AG10803 (cell line): ENCODE measurements at places on chromosomes 11 and 22.

GRCh38 chr11:19675397-19675796 is 37.2 kb upstream of the NAV2 start:
- DNase-seq, result no peak

GRCh38 chr11:46674463-46675287 is 25.7 kb downstream of the ARHGAP1 start:
- DNase-seq, result no peak

DNA sequence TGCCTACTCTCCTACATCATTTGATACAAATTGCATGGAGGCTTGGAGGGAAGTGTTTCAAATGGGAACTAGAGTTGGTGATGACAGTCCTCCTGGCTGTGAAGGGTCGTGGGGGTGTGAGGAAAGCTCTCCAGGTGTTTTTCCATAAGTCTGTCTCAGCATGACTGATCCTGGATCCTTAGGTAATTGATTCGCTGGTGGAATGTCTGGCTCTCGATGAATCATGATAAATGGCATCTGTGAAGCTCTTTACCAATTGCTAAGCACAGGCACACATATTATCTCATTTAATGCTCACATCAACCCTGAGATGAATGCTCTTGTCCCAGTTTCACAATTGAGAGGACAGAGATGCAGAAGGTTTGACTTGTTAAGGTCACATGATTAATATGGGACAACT is 107.5 kb downstream of the PKNOX2 start:
- DNase-seq, result peak; percentile 40

GRCh38 chr22:41687901-41688364 is 734 bp downstream of the SNU13 start:
- DNase-seq, result peak; percentile 25

DNA sequence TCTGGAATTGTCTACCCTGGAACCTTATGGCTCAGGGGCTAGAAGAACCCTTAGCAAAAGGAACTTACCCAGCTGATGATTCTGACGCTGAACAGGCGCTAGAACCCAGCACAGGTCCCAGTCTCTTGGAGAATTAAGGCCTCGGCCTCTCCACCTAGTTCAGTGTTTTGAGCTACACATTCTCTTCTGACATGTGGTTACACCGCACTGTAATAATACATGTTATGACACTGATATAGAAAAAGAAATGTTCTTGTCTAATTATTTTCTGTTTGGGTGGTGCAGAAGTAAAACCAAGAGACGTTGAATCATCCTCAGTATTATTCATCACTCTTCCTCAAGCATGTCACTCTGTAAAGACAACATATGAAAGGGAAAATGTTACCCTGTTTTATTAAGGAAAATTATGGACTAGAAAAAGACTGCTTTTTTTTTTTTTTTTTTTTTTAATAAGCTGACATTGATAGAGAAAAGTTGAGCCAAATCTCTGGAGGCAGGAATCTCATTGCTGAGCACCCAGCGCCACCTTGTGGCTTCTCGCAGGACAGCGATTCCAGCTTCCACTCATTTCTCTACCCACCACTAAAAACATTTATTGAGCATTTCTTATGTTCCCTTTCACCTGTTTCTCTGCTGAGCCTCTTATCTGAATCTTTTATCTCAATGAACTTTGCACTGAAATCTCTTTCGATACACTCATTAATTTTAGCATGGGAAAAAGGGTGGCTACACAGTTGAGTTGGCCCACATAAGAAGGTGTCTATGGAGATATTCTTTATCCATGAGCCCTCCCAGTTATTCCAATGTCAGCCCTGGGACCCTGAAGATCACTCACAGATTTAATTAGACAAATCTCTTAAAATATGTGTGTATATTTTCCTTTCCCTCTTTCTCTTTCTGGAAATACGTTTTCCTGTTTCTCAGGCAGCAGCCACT is 12.6 kb upstream of the APLNR start:
- peak; percentile 53 for DNase-seq

- DNase-seq, result no peak
These were observed 29.8 kb downstream of the RNF141 start for GRCh38 chr11:10511181-10511621.

- peak; percentile 50 for DNase-seq
These were observed 673.1 kb downstream of the KCNA4 start for GRCh38 chr11:29343465-29344333.

GRCh38 chr11:44585421-44585820 is 20.0 kb downstream of the CD82 start:
- DNase-seq, result no peak

GRCh38 chr22:46884365-46884764 is 121.9 kb downstream of the TBC1D22A start:
- DNase-seq, result no peak

- DNase-seq, result no peak
These were observed 380.5 kb downstream of the SHANK2 start for GRCh38 chr11:70871881-70872280.

DNA sequence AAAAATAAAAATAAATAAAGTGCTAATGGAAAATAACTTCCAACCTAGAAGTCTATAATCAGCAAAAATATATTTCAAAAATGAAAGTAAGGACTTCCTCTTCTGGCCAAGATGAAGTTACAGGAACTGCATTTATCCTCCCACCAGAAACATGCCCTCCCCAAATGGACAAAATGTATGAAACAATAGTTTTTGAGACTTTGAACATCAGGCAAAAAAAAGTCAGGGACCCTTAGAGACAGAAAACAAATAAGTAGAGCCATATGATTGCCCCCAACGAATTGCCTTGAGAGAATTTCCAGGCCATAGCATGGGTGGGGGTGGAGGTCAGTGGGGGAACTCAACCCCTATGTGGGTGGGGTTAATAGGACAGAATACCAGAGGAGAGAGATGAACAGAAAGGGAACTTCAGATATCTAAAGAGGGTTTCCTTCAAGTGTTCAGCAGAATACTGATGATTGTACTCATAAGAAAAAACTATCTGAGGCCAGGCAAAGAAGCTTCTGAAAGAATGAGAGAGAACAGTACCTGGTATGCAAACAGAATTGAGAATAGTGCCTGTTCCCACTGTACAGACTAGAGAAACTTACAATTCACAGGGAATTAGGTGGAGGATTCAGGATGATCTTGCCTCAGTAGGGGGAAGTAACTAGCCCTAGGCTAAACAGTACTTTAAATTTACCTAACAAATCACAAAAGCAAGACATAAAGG is 26.6 kb upstream of the IL10RA start:
- DNase-seq, result no peak

- DNase-seq, result peak; percentile 78
These were observed at the start of gene MICALL1 for GRCh38 chr22:37905534-37906363. MICALL1 (plus strand) TSS chr22:37906297; CDS start chr22:37906423, 126 bp downstream.

DNA sequence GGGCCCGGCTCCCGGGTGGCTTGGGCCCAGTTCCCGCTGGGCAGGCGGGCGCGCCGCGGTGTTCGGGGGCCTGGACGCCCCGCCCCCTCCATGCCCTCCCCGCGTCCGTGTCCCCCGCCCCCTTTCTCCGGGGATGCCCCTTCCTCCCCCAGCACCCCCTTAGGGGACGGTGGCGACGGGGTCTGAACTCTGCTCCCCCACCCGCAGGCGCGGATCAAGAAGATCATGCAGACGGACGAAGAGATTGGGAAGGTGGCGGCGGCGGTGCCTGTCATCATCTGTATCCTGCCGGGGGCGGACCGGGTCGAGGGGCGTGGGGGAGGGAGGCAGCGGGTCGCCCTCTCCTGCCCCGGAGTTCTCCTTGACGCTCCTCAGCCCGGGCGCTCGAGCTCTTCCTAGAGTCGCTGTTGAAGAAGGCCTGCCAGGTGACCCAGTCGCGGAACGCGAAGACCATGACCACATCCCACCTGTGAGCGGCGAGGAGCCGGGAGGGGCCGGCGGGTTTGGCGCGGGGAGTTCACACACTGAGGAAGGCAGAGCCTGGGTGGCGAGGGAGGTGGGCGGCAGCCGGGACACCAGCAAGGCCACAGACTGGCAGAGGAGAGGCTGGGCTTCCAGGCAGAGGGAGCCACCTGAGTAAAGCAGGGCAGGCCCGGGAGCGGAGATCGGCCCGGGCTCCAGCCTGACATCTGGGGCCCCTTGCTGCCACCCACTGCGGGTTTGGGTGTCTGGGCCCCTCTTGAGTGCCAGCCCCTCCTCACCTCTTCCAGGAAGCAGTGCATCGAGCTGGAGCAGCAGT is 546 bp downstream of the DRAP1 start:
- no peak for DNase-seq

- peak; percentile 17 for DNase-seq
These were observed 437 bp downstream of the SLC43A3 start for GRCh38 chr11:57426439-57426928.

DNA sequence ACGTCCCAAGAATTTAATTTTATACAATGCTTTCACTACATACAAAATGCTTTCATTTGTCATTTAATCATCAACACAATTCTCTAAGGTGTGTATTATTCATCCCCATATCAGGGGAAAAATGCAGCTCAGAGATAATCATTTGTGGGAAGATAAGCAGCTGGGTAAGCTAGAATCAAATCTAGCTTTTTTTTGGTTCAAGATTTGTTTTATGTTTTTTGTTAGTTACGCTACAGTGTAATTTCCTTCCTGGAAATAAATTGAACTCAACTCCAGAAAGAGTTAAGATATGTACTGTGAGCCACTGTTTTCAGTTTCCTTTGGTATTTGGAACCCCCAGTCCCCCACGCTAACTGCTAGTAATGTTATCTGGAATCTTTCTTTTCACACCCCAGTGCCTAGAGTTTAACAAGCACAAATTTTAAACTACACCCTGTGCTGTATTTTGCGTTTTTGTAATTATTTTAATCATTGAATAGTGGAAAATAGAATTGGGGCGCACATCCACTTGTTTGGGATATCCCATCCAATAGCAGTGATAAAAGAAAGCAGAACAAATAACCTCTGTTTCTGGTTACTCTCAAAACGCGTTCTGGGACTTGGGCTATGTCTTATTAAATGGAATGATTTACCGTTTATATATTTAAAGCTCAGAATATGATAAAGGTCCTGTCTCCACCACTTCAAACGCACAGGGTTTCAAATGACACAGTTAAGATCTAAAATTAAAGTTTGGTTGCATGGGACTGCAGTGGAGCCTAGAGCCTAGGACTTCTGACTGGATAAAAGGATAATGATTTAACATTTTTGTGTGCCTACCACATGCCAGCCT is 2.1 kb upstream of the HSPA8 start:
- no peak for DNase-seq

- DNase-seq, result no peak
These were observed 41.6 kb downstream of the DCUN1D5 start for GRCh38 chr11:103050351-103050750.
